ENCODE measurements at places on chromosomes 1 and 21. TPM values are rescaled to one million over a fixed set of nuclear protein-coding genes. Genes with fewer than 3 reads are reported as not detected.

BNIPL gene
- total RNA-seq = 0.40 TPM

DNA sequence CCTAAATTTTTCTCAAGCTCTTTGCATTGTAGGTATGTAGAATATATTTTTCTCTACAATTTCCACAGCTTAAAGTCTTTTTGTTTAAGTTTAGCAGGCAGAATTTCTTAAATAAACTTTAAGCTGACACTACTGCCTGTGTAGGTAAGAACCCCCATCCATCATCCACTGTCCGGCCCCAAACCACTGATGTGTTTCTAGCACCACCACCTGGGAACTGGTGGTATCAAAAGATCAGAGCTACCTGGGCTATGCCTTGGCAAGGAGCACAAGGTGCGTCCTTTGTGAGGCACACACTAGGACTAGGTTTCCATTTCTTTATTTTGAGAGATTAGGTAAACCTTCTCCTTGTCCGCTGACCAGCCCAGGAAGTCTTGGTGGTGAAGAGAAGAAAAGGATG is 10.5 kb upstream of the LELP1 start:
- H3K27ac ChIP-seq = no peak overlapping the region
- DNase-seq = peak; percentile 8
- no peaks in the 10 kb centered on the region for H3K4me1 ChIP-seq

DNA sequence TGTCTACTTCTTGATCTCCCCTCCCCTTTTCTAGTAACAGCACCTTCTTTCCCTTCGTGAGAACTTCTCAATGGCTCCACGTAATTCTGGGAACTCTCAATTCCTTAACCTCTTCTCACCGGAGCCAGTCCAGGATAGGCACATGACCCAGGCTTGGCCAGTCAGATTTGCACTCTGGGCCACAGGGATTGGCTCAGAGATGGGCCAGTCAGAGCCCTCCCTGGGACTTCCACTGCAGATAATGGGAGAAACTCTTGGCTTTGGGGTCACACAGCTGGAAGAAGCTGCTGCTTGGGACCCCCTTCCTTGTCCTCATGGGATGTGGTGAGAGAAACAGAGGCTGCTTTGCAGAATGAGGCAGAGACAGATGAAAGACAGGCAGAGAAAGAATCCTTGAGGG is 302.3 kb downstream of the PTPRU start:
- no peak overlapping the region for H3K27ac ChIP-seq
- no peaks in the 10 kb centered on the region for H3K36me3 ChIP-seq
- H3K27me3 ChIP-seq = no peaks in the 10 kb centered on the region
- no peaks in the 10 kb centered on the region for H3K4me1 ChIP-seq
- no peak for DNase-seq

DNA sequence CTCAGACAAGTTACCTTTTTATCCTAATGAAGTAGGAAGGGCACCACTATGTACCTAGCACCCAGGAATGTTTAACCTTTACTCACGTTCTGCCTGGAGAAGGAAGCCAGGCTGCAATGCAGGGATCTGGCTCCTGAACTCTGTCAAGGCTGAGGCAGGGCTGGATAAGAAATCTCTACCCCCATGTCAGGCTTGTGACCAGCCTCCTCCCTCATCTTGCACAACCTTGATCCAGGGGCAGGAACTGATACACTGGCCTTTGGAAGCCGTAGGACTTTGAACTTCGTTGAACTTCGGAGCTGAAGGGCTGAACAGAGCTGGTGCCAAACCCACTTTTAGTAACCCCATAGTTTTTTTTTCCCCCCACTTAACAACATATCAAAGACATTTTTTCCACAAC is 8.0 kb upstream of the AKR1A1 start:
- H3K4me3 ChIP-seq = peak overlapping the region; percentile 5
- peak overlapping the region; percentile 69 for H3K27ac ChIP-seq
- peak; percentile 90 for DNase-seq
- peaks cover 50% of the 10 kb centered on the region for H3K4me1 ChIP-seq

FABP3 gene
- total RNA-seq = 0.24 TPM

- no peaks in the 10 kb centered on the region for H3K27me3 ChIP-seq
- peak overlapping the region; percentile 55 for H3K4me3 ChIP-seq
- H3K36me3 ChIP-seq = no peaks in the 10 kb centered on the region
- no peak overlapping the region for H3K27ac ChIP-seq
- no peaks in the 10 kb centered on the region for H3K4me1 ChIP-seq
Measured at GRCh38 chr1:41891199-41891896, 27.4 kb downstream of the HIVEP3 start.

ASPM gene
- 35.8 TPM for total RNA-seq

KCNJ15 gene
- not detected for total RNA-seq

NPR1 gene
- not detected for total RNA-seq

GRCh38 chr1:223340637-223341036 is 23.3 kb downstream of the SUSD4 start:
- H3K27me3 ChIP-seq = no peaks in the 10 kb centered on the region
- no peak overlapping the region for H3K4me3 ChIP-seq
- H3K4me1 ChIP-seq = no peaks in the 10 kb centered on the region
- DNase-seq = no peak
- H3K36me3 ChIP-seq = no peaks in the 10 kb centered on the region

DNA sequence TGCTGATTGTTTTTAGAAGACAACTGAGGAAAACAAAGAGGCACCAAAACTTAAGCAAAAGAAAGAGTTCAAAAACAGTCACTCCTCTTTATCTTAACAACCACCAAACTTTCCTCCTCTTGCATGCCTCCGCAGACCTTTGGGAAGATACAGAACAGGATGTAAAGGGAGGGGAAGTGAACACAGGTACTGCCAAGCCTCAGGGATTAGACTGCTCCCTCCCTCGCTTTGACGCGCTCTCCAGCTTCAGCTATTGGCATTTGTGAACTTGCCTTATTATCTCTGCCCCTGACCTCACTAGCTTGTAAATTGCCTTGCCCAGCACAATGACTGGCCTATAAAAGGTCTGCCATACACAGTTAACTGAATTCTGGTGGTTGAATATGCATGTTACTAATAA is 4.8 kb upstream of the SRP9 start:
- no peak overlapping the region for H3K4me3 ChIP-seq
- H3K27ac ChIP-seq = no peak overlapping the region

- no peaks in the 10 kb centered on the region for H3K36me3 ChIP-seq
- no peak for DNase-seq
- H3K27me3 ChIP-seq = no peaks in the 10 kb centered on the region
- H3K4me3 ChIP-seq = no peak overlapping the region
- H3K27ac ChIP-seq = no peak overlapping the region
- H3K4me1 ChIP-seq = peaks cover 35% of the 10 kb centered on the region
Measured at GRCh38 chr1:206924592-206925105, 2.9 kb upstream of the FCMR start.

BPNT1 gene
- 68.2 TPM for total RNA-seq

- H3K4me3 ChIP-seq = no peak overlapping the region
- no peak for DNase-seq
- H3K27me3 ChIP-seq = no peaks in the 10 kb centered on the region
- no peaks in the 10 kb centered on the region for H3K36me3 ChIP-seq
- H3K27ac ChIP-seq = no peak overlapping the region
- H3K4me1 ChIP-seq = no peaks in the 10 kb centered on the region
Measured at GRCh38 chr21:34730194-34730593, 61.4 kb downstream of the CLIC6 start.

DNA sequence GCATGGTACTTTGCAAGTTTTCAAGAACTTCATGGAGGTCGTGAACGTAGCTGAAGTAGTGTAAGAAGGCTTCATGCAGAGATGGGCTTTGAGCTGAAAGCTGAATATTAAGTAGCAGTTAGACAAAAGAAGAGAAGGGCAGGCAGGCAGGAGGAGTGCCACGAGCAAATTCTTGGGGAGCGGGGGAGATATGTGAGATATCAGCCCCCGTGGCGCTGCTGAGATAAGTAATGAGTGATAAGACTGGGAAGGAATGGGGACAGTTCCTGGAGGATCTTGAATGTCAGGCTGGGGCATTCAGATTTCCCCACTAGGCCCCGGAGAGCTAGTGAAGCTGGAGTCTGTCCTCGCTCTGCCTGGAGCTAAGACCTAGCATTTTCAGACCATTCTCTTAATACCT is 27.9 kb upstream of the KIRREL1 start:
- H3K4me1 ChIP-seq = peaks cover 16% of the 10 kb centered on the region
- no peaks in the 10 kb centered on the region for H3K27me3 ChIP-seq
- no peak overlapping the region for H3K4me3 ChIP-seq
- H3K36me3 ChIP-seq = no peaks in the 10 kb centered on the region

NHLH1 gene
- total RNA-seq = not detected

GRCh38 chr1:232689711-232690110 is 59.8 kb upstream of the SIPA1L2 start:
- DNase-seq = no peak
- H3K27ac ChIP-seq = no peak overlapping the region
- no peak overlapping the region for H3K4me3 ChIP-seq
- no peaks in the 10 kb centered on the region for H3K36me3 ChIP-seq
- no peaks in the 10 kb centered on the region for H3K27me3 ChIP-seq
- H3K4me1 ChIP-seq = no peaks in the 10 kb centered on the region

DNA sequence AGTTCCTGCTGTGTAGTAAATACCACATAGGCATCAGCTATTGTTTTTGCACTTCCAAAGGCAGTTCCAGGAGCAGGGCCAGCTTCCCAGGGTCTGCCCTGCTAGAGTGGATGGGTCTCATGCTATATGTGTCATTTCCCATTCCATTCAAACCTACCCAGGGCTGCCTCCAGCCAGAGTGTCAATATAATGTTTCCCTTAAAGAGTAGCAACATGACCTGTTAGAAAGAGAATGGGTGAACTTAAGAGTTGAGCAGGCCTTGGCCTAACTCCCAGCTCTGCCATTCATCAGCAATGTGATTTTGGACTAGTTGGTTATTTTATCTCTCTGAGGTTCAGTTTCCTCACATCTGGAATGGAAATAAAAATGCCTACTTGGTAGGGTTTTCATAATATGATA is 44.9 kb downstream of the RAB3B start:
- H3K4me1 ChIP-seq = peaks cover 8% of the 10 kb centered on the region
- DNase-seq = no peak
- no peak overlapping the region for H3K4me3 ChIP-seq
- no peak overlapping the region for H3K27ac ChIP-seq
- no peaks in the 10 kb centered on the region for H3K27me3 ChIP-seq

- H3K27me3 ChIP-seq = peaks cover 26% of the 10 kb centered on the region
- DNase-seq = no peak
- H3K4me3 ChIP-seq = no peak overlapping the region
Measured at GRCh38 chr1:1928231-1929101, 9.4 kb upstream of the TMEM52 start.

DNA sequence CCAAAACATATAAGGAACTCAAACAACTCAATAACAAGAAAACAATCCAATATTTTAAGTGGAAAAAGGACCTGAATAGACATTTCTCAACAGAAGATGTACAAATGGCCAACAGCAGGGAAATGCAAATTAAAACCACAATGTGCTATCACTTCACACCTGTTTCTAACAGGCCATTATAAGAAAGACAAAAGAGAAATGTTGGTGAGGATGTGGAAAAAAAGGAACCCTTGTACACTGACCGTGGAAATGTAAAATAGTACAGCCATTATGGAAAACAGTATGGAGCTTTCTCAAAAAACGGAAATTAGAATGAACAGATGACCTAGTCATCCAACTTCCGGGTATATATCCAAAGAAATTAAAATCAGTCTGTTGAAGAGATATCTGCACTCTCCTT is 37.8 kb upstream of the CD2 start:
- no peaks in the 10 kb centered on the region for H3K4me1 ChIP-seq
- no peak for DNase-seq
- no peak overlapping the region for H3K27ac ChIP-seq

GRCh38 chr21:24225431-24225830 is 1381.8 kb downstream of the MRPL39 start:
- DNase-seq = no peak
- no peak overlapping the region for H3K27ac ChIP-seq
- no peaks in the 10 kb centered on the region for H3K4me1 ChIP-seq
- H3K4me3 ChIP-seq = no peak overlapping the region
- no peaks in the 10 kb centered on the region for H3K27me3 ChIP-seq

GRCh38 chr1:157376681-157377080 is 175.6 kb downstream of the FCRL5 start:
- H3K27ac ChIP-seq = no peak overlapping the region
- H3K27me3 ChIP-seq = no peaks in the 10 kb centered on the region
- H3K4me1 ChIP-seq = no peaks in the 10 kb centered on the region
- H3K4me3 ChIP-seq = no peak overlapping the region
- H3K36me3 ChIP-seq = no peaks in the 10 kb centered on the region

- H3K36me3 ChIP-seq = peaks cover 8% of the 10 kb centered on the region
Measured at GRCh38 chr1:156642265-156643048, 540 bp downstream of the BCAN start.

PFDN2 gene
- 90.3 TPM for total RNA-seq

GRCh38 chr1:44587796-44588460 is 86.4 kb downstream of the TMEM53 start:
- DNase-seq = peak; percentile 51
- peaks cover 17% of the 10 kb centered on the region for H3K4me1 ChIP-seq
- no peak overlapping the region for H3K27ac ChIP-seq
- H3K36me3 ChIP-seq = no peaks in the 10 kb centered on the region
- H3K4me3 ChIP-seq = no peak overlapping the region

DNA sequence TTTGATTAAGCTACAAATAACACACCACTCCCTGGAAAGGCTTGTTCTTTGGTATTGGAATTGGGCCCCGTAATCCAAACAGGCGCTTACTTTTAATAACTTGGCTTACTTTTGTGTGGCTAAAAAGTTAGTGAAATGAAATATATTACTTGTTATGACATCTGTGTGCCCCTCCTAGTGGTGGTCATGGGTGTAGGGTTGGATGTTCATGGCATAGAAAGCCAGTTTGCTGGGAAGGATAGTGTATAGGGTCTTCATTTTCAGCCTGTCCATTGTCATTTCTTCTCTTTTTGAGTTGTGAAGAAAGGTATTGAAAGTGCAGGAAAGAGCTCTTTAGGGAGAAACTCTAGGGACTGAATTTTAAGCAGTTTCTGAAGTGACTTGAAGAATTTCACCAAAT is 5.9 kb downstream of the CDC14A start:
- H3K4me3 ChIP-seq = no peak overlapping the region
- peaks cover 1% of the 10 kb centered on the region for H3K36me3 ChIP-seq
- H3K27ac ChIP-seq = no peak overlapping the region
- no peak for DNase-seq
- peaks cover 25% of the 10 kb centered on the region for H3K4me1 ChIP-seq
- no peaks in the 10 kb centered on the region for H3K27me3 ChIP-seq

DNA sequence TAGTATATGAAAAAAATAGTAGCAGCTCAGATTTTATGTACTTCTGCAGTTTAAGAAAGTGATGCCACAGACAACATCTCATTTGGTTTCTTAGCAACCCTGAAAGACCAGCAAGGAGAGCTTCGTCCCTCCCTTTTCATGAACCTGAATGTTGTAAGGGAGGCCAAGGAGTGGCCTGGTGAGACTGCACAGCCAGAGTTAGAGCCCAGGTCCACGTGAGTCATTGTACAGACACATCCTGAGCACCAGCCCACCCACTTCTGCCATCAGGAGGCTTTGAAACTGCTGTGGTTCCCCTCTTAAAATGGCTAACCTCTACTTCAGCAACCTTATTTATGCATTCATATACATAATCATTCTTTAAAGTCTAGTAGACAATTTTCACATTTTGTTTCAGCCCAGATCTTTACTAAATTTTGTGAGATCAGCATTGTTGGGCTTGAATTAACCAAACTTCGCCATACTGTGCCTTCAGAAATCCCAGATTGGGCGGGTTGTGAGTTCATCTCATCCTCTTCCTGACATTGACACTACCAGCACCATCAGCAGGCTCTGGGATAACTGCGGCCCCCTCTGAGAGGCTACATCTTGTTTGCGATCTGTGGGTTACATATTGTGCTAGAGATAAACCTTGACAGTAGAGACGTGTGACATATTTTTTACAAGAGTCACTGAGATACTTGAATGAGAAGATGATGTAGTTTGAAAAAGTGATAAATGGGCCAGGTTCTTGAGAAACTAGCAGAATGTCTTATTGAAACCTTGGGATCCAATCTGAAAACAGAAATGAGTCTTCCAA is 106.7 kb downstream of the CAMTA1 start:
- no peak overlapping the region for H3K4me3 ChIP-seq
- H3K36me3 ChIP-seq = no peaks in the 10 kb centered on the region
